GF-D8 (cell line): ENCODE measurements at places on chromosomes 1 and 21.

- no peak for DNase-seq
Measured at GRCh38 chr1:77371396-77371795, 89.6 kb downstream of the AK5 start.

DNA sequence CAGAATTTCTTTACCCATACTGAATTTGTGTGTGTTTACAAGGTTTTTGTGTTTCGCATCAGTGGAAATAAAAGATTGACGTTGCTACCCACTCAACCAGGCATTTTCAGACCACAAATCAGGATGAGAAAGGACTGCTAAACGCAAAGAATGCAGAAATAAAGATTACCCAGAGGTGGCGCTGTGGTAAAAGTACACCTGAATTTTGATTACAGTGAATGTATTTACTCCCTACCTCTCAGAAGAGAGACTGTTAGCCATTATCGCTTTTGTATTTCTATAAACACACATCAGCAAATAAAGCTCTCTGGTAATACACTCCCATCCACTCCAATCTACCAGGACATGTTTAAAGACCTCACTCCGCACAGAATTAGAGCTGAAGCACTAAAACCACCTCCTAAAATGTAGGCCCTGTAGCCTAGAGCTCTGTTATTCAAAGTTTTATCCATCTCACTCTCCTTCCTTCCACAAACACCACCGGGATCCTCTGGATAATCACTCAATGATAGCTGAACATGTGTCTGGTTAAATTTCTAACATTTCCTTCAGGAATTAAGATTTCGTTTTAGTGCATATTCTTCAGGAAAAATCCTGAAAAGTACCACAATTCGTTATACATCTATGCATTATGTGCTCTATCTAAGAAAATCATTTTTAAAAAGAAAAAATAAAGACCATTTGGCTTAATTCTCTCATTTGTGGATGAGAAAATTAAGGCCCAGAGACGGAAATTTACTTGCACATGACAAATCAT lies 2.5 kb upstream of the LMO4 start:
- peak; percentile 8 for DNase-seq

GRCh38 chr1:113322439-113322838 lies 67.9 kb upstream of the MAGI3 start:
- no peak for DNase-seq

DNA sequence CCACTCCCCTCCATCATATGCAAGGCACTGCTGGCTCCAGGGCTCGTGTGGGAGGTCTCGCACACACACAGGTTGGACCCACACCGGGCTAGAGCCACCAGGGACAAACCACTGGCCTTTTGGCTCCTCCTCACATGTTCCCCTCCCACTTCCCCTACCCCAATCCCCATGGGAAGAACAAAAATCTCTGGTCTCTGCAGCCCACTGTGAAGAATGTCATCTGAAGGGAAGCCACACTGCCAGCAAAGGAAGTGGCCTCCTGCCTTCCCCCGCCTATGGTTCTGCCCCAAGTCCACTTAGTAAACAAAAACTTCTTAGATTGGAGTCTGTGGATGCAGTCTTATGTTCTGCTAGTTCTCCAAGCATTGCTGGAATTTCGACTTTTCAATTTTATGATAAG lies 24.2 kb downstream of the OLFML3 start:
- DNase-seq, result no peak

DNA sequence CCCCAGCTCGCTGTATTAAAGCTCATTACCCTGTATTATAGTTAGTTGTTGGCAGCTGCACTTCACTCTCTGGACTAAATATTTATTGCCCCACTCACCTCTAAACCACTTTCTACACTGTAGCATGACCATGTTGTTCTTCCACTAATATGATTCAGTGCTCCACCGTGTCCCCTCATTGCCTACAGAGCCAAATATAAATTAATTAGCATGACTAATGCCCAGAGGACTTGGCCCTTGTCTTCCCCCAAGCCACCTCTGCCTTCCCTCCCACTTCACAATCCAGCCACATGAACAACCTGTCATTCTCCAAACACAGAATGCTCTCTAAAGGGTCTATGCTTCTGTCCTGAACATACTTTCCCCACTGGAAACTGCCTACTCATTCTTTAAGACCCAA lies 276.5 kb downstream of the PLPP3 start:
- no peak for DNase-seq

- DNase-seq, result no peak
Measured at GRCh38 chr1:114219172-114219868, 65.7 kb upstream of the SYT6 start.

DNA sequence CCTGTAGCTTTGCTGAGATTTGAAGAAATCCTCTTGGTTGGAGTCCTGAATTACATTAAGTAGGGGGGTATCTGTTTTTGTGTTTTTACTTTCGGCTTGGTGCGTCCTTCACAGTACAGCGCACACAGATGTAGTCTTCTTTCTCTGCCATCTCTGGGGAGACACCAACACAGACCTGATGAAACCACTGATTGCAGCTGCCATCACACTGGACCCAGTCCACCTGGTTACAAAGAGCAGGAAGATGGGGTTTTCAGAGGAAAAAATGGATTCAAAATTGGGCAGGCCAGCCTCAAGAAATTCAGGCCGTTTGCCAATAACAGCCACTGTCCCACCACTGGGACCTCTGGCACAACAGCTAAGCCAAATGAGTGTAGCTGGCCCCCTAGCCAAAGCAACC lies 18.7 kb upstream of the SYT2 start:
- DNase-seq, result no peak

- DNase-seq, result no peak
Measured at GRCh38 chr1:65066419-65066765, 81.6 kb upstream of the AK4 start.
